ENCODE measurements at places on chromosomes 11 and 22.

DNA sequence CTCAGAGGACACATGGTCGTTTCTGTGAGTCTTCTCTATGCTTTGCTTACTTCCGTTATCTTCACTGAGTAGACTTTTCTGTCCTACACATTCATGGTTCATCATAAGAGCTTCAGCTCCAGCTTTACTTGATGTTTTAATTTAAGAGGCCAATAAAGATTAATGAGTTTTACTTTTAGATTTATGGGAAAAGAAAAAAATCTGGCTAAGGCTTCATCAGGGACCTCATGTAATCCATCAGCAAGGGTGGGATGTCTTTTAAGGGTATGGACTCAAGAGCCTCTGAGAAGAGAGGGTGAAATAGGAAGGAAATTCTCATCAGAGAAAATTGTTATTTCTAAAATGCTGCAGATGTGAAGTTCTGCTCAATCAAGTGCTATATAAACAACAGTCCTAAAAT, 963.0 kb upstream of the RAG2 start:
- DNase-seq: no peak

DNA sequence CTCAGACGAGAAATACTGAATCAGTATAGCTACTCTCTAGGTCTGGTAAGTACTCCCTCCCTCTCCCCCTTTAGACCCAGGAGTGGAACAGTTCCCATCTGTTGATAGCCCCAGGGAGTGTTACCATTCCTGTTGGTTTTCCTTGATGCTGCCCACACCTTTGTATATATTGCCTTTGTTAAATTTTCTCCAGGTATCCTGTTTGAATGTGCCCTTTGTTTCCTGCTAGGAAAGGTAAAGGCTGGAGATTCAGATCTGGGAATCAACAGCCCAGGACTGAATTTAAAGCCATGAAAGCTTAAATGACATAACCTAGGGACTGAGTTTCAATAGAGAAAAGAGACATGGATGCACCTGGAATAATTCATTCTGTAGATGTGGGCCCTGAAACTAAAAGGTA, 68.3 kb downstream of the CCDC83 start:
- DNase-seq: no peak

DNA sequence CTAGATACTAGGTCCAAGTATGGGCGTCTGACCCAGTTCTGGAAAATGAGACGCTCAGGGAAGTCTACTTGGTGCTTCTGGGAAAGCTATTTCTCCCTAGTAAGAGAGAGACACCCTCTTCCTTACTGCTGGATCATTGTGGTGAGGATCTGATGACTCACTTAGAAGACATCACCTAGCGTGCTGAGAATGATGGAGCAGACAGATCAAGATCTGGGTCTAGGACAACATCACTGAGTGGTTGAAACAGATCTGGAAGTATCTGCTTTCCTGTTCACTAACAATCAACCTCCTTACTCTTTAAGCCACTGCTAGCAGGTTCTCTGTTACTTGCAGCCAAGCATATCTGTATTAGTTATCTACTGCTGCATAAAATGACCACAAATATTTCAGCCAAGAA, 38.3 kb upstream of the HMGXB4 start:
- DNase-seq: no peak

DNA sequence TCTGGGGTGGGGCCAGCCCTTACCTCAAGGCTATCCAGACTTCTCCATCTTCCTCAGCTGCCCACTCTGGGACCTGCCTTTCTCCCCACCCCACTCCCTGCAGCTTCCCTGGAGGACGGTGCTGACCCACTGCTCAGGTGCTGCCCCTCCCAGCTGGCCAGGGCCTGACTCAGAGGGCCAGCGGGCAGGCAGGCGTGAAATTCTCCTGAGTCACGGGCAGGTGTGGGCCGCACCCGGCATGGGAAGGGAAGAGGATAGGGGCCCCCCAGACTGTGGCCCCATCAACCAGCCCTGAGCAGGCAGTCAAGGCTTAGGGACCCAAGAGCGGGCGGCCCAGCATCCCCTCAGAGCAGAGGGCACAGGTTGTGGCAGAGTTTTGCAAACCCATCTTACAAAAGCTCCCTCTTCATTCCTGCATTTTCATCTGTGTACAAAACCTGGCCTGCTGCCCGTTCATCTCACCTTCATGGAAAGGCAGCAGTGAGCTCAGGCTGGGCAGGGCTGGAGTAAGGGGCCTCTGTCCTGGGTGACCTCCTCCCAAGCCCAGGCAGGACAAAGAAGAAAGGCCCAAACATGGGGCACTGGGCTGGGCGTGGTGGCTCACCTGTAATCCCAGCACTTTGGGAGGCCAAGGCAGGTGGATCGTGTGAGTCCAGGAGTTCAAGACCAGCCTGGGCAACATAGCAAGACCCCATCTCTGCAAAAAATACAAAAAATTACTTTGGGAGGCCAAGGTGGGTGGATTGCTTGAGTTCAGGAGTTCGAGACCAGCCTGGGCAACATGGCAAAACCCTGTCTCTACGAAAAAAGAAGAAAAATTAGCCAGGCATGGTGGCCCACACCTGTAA, 6.1 kb downstream of the RHOD start:
- no peak for DNase-seq

DNA sequence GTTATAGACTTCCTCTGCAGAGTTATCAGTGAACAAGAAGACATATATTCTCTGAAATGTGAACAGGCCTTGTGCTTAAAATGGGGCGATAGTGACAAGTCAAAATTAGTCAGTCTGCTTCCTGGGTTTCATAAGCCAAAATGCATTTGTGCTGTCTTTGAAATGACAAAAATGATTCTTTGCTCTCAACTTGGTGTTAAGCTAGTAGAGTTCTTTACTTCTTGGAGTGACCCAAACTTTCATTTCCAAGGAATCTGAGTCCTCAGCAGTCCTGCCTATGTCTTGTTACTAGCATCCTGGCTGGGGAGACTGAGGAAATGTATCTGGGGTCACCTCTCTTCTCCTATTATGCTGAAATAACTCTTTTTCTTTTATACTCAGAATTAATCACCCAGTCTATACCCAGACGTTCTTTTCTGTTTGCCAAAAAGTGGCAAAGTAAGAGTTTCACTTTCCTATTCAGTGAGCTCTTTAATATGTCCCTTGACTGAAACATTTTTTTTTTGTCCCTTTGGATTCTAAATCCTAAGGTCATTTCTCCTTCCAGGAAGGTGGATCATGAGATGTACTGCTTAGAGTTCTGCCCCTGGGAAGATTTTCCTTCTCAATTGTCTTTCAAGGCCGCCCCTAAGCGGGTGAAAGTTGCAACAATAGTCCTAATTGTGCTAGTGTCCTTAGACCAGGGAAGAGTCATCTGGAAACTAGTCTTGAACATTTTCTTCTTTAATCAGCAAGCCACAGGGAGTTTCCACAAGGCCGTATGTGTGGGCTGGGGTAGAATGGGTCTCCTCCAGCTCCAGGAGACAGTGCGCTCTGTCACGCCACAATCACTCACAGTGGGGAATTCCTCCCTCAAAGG, 53.0 kb upstream of the RDX start:
- DNase-seq: peak; percentile 38

DNA sequence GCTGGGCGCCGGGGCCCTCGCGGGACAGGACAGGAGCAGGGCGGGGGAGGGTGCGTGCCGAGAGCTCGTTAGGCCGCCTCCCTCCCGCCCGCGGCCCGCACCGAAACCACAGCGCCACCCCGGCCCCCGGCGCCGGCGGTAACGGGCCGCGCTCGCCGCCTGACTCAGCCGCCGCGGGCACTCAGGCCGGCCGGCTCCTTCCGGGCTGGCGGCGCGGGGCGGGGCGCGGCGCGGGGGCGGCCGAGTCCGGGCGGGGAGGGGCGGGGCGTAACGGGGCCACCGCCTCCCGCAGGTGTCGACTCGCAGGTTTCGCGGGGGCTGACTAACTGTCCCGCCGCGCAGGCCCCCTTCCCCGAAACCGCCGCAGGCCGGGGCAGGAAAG, at the start of gene AP5B1:
Gene AP5B1 (minus strand): TSS at position 207 of the 382 bp plus-strand sequence. CDS start 385 bp downstream, outside the sequence.
- peak; percentile 65 for DNase-seq

DNA sequence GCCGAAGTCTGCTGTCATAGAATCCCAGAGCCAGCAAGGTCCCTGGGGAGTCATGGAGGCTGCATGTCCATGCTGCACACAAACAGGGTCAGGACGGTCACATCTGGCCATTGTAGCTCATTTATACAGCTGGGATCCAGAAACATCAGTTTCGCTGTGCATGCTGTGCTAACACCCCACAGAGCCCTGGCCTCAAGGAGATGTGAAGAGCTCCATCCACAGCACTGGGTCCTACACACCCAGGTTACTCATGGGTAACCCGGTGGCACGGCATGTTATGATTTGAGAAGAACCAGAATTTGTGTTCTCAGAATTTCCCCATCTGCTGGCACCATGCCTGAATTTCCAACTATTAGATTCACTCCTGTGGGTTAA, 146.3 kb upstream of the ARHGAP20 start:
- DNase-seq: no peak

- DNase-seq: no peak
Observed at GRCh38 chr11:122776546-122776945, 61.8 kb upstream of the CRTAM start.

- no peak for DNase-seq
Observed at GRCh38 chr11:91972665-91973266, 251.9 kb upstream of the FAT3 start.

DNA sequence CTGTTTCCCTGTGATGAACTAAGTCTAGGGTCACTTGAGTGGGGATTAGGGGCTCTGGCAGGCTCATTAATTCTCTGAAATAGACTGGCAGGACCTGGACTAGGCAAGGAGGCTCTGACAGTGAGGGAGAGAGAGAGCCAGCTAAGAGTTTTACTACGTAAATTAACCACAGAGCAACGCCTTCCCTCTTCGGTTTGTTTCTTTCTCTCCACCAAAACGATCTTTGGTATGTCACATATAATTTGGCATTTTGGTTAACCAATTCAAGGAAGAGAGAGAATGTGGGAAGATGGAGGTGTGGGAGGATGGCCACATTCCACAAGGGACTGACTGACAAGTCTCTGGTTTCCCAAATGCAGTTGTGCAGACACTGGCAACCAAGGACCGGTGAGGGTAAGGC, 27.9 kb downstream of the ATG16L2 start:
- no peak for DNase-seq

GRCh38 chr11:128940603-128941002, 2.1 kb downstream of the TP53AIP1 start:
- DNase-seq: no peak
